ENCODE measurements at places on chromosomes 12 and 14. TPM values are rescaled to one million over a fixed set of nuclear protein-coding genes. Genes with fewer than 3 reads are reported as not detected.

Gene C12orf60
- total RNA-seq: 1.2 TPM

Gene SIRT4
- 4.1 TPM for total RNA-seq

Gene APOF
- not detected for total RNA-seq

Gene KRT2
- total RNA-seq: not detected

DNA sequence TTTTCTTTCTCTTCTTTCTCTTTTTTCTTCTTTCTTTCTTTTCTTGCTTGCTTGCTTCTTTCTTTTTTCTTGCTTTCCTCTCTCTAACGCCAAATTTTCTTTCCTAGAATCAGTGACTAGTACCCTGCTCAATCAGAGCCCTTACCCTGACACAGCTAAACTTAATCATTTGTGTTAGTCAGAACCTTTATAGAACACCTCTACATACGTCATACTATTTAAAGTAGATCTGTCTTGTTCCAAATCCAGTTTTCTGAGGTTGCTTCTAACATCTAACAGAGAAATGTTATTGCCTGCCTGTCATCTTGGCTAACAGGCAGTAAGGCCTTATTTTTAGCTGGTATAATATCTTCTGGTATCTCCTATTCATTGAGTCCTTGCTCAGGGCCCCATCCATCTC lies 65.5 kb upstream of the MYF6 start:
- H3K36me3 ChIP-seq: no peaks in the 10 kb centered on the region
- no peak for DNase-seq
- no peaks in the 10 kb centered on the region for H3K4me1 ChIP-seq
- H3K27me3 ChIP-seq: no peaks in the 10 kb centered on the region

- no peak overlapping the region for H3K27ac ChIP-seq
- DNase-seq: no peak
- H3K36me3 ChIP-seq: no peaks in the 10 kb centered on the region
- H3K4me3 ChIP-seq: no peak overlapping the region
- no peaks in the 10 kb centered on the region for H3K4me1 ChIP-seq
Observed at GRCh38 chr12:19994968-19995367, 373.4 kb upstream of the PDE3A start.

DNA sequence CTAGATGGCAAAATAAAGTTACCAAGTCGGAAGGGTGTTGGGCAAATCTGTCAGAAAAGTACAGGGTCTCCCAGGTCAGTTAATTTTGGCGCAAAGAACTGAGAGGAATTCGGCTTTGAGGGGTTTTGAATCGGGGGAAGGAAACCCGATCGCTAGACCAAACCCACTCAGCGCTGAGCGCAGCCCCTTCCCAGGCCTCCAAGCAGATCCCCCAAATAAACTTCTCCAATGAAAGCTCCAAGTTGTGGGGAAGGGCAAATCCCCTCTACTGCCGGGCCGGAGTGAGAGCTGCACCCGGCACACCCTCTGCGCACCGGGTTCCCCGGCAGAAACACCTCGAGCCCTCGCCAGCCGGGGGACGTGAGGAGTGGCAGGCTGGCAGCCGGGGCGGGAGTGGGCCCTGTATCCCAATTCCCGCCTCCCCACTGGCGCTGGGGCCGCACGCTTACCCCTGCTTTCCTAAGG lies 441 bp downstream of the E2F7 start:
- H3K4me1 ChIP-seq: peaks cover 7% of the 10 kb centered on the region
- peak overlapping the region; percentile 87 for H3K4me3 ChIP-seq
- peak overlapping the region; percentile 92 for H3K27ac ChIP-seq
- no peaks in the 10 kb centered on the region for H3K27me3 ChIP-seq

DNA sequence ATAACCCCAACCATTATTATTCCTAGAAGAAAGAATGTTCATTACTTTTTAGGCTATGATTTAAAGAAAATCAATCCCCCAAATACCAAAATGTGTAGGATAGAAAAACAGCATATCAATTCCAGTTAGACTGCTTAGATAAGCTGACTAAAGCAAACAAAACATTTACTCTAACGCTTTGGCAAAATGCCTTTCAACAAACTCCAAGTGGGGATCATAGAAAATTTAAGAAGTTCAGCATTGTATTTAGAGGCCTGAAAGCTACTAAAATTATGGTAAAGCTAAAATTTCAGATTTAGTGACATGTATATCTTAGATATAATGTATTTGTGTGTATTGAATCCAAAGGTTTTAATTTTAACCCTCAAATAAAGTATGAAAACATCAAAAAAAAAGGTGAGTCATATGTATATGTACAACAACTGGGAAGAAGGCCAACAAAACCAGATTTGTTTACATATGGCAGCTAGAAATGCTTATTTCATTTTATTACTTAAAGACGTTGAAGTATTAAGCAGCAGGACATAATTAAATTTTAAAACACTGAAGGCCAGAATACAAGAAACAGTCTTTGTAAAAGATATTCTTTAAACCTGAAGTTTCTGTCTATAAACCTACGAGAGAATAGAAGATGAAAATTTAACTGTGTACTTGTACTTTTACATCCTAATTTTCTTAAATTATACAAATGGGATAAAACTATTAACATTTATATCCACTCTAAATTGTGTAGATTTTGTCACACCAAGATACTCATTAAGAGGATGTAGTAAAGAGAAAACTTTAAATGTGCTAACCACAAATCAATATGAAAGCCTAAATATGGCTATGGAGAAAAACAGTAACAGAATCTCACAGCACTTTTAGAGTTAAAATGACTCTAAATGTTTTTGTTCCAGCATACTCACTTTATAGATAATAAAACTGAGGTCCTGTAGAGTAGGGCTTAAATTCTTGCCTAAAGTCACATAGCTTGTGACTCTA lies 71.4 kb downstream of the SLC41A2 start:
- H3K4me3 ChIP-seq: no peak overlapping the region
- no peaks in the 10 kb centered on the region for H3K4me1 ChIP-seq
- no peaks in the 10 kb centered on the region for H3K27me3 ChIP-seq

DNA sequence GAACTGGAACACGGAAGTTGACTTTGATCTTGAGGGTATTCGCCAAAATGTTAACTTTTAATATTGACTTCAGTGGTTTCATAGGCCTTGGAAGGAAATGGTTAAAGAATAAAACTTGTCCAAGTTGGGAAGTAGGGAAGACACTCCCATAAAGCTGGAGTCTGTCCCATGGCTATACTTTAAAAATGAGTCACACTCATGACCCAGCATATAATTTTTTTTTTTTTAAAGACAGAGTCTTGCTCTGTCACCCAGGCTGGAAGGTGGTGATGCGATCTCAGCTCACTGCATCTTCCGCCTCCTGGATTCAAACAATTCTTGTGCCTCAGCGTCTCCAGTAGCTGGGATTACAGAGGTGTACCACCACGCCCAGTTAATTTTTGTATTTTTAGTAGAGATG lies 19.6 kb downstream of the TMPRSS12 start:
- no peaks in the 10 kb centered on the region for H3K27me3 ChIP-seq
- DNase-seq: no peak
- H3K27ac ChIP-seq: no peak overlapping the region
- H3K36me3 ChIP-seq: no peaks in the 10 kb centered on the region

GRCh38 chr14:96666088-96666487 lies 131.1 kb upstream of the VRK1 start:
- no peak overlapping the region for H3K4me3 ChIP-seq
- H3K36me3 ChIP-seq: no peaks in the 10 kb centered on the region
- no peak for DNase-seq
- H3K27me3 ChIP-seq: no peaks in the 10 kb centered on the region
- peaks cover 11% of the 10 kb centered on the region for H3K4me1 ChIP-seq

- no peak overlapping the region for H3K4me3 ChIP-seq
- H3K36me3 ChIP-seq: no peaks in the 10 kb centered on the region
- H3K27ac ChIP-seq: no peak overlapping the region
Observed at GRCh38 chr12:63163541-63163940, 12.5 kb upstream of the AVPR1A start.

DNA sequence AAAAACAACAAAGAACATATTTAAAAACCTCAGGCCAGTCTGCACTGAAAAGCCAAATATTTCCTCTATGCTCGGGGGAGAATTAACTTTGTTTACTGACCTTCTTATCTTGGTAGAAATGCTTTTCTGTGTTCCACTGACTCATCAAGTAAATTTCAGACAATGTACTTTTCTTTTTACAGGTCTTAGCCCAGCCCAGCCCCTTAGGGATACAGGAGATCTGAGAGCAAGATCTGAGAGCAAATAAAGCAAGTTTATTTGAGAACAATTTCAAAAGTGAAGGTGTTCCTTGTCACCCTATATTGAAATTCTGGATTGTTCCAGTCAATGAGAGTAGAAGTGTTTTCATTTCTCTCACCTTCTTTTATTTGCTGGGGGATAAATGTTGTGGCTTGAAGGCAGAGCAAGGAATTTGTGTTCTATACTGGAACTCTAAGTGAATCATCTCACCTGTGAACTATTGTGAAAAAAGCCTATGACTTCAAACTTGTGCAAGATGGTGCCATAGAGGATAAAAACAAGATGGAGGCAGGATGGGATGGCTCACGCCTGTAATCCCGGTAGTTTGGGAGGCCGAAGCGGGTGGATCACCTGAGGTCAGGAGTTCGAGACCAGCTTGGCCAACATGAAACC lies 7.9 kb upstream of the GPRC5A start:
- peaks cover 7% of the 10 kb centered on the region for H3K27me3 ChIP-seq
- DNase-seq: no peak
- H3K36me3 ChIP-seq: no peaks in the 10 kb centered on the region
- H3K27ac ChIP-seq: no peak overlapping the region
- peaks cover 11% of the 10 kb centered on the region for H3K4me1 ChIP-seq

GRCh38 chr14:68905107-68905895 lies 73.8 kb downstream of the ACTN1 start:
- H3K4me1 ChIP-seq: no peaks in the 10 kb centered on the region
- peaks cover 16% of the 10 kb centered on the region for H3K36me3 ChIP-seq
- no peak overlapping the region for H3K4me3 ChIP-seq
- no peaks in the 10 kb centered on the region for H3K27me3 ChIP-seq

DNA sequence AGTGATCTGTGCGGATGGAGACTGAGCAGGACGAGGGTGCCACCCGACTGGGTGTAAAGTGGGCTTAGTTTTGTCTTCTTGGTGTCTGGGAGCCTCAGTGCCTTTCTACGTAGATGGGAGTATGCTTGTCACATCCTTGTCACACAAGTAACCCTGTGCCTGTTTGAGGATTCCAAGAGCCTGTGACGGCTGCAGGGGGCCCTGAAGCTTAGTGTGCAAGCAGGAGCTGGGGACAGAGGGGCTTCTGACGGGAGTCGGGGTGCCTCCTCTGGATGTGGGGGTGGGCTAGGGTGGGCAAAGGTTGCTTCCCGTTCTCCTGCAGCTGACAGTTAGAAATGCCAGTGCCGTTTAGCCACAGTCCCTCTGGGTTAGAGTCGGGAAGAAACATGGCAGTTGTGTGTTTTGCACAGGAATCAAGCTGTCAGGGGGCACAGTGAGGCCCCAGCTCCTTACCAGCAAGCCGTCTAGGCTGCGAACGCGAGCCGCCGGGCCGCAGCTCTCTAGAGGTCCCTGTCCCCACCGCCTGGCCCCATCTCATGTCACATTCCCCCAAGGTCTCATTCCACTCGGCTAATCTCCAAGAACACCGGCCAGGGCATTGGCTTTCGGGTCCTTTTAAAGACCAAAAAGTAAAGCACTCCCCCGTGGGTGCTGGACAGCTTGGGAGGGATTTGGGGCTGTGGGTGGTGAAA lies 7.0 kb downstream of the RTL1 start:
- DNase-seq: peak; percentile 43
- H3K36me3 ChIP-seq: no peaks in the 10 kb centered on the region
- H3K27ac ChIP-seq: no peak overlapping the region
- peaks cover 8% of the 10 kb centered on the region for H3K27me3 ChIP-seq

DNA sequence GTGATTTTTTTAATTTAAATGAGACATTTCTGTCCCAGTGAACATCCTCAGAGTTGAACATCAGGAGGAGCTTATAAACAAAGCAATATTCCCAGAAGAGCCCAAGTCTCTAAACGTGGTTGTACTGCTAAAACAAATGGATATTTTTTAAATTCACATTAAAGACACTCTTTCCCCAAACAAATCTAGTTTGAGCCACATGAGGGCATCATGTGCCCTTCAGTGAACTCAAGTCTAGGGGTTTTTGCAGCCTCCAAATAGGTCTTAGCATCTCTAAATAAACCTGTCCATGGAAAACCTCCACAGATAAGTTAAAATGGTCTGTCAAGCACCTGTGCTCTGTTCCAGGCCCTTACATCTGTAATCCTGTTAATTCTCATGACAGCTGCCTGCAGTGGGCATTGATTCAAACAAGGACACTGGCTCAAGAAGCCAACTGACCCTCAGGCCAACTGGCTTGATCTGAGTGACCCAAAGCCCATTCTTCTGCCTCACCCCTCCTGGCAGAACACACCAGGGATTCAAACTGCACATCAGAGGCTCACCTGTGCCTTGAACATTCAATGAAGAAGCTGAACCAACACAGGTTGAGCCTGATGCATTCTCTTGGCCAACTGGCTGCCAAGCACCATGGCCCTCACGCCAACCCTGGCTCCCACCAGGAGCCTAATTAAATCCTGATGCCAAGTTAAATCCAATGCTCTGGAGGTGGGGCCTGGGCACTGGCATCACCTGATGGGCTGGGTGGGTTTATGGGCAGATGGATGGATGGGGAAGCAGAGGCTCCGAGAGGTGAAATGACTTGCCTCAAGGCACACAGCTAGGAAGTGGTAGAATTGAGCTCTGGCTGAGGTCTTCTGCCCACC lies 8.6 kb downstream of the ISCU start:
- peak; percentile 41 for DNase-seq
- no peak overlapping the region for H3K27ac ChIP-seq
- no peaks in the 10 kb centered on the region for H3K4me1 ChIP-seq
- no peaks in the 10 kb centered on the region for H3K27me3 ChIP-seq
- H3K36me3 ChIP-seq: peaks cover 35% of the 10 kb centered on the region

- no peak overlapping the region for H3K4me3 ChIP-seq
- no peaks in the 10 kb centered on the region for H3K27me3 ChIP-seq
- H3K4me1 ChIP-seq: no peaks in the 10 kb centered on the region
- no peaks in the 10 kb centered on the region for H3K36me3 ChIP-seq
- no peak for DNase-seq
Observed at GRCh38 chr12:19844224-19844623, 404.9 kb downstream of the AEBP2 start.
